ENCODE measurements at places on chromosomes 6 and 20.

DNA sequence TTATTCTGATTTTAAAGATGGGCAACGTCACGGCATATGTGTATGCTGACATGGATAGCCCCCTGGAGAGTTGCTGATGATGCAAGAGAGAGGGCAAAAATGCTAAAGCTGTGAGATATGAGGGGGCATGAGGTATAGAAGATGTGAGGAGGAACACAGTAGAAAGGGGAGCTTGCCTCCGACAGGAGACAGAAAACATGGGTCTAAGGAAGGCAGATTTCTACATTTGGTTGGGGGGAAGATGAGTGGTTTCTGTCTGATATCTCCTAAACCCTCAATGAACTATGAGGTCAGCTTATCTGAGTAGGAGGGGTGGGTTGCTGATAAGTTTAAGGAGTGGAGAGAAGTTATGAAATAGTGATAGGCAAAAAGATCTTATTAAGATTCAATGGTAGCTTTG is 6.0 kb downstream of the RNF24 start:
- no peak for DNase-seq

DNA sequence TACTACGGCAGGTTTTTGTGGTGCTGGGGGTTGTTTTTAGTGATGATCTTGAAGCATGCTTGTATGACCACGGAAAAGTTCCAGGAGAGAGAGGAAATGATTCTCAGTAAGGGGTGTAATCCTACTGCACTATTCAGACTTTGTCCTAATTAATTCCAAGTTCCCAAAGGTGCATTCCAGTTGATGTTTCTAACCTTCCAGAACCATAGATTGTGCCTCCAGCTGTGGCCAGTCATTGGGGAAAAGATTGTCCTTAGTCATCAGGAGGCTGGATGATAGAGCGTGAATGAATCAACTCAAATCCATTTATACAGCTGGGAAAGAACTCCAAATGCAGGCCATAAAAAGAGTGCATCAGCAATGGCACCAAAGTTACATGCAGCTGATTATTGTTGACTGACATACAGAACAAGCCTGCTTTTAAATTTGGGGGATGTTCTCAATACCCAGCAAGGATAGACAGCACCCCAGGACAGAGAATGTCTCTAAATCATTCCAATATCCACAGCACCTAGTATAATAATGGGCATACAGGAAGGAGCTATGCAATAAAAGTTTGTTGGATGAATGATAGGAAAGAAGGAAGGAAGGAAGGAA is 27.8 kb upstream of the PKHD1 start:
- DNase-seq = no peak

GRCh38 chr20:33840160-33840559 is 29.0 kb downstream of the CHMP4B start:
- DNase-seq = no peak

DNA sequence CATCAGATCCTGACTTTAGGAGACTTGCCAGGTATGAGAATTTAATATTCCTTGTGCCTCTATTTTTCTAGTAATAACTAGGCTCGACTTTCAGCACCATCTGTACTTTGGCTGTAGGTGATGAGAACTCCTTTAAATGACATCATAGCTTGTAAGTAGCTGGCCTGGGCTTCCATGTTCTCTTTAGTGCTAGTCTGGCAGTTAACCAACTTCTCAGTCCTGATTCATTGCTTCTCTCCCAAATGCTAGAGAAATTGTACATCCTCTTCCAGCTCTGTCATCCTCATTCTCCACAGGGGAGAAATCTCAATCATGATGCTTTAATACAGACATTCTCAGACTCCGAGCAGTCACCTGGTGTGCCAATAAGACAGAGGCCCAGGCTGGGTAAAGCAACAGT is 143.5 kb upstream of the MOCS1 start:
- no peak for DNase-seq

- no peak for DNase-seq
These were observed 317.6 kb downstream of the PRKN start for GRCh38 chr6:162409741-162410691.

DNA sequence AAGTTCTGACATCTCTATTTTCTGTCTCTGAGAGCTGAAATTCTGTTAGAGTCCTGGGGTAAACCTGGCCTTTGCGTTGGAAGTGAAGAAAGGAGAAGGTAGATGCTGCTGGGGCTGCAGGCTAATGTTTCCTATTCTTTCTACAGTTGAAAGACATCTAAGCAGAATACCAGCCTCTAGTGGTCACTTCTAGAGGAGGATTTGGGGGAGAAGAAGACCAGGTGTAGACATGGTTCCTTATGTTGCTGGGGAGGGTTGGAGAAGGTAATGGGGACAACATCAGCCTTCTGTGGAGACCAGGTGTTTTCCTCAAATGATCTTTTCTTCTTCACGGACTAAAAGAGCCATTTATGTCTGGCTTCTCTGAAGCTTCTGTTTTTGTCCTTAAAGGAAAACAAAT is 62.6 kb downstream of the BTBD3 start:
- DNase-seq = no peak

- DNase-seq = no peak
These were observed 68.5 kb upstream of the FOXO3 start for GRCh38 chr6:108492131-108492766.

DNA sequence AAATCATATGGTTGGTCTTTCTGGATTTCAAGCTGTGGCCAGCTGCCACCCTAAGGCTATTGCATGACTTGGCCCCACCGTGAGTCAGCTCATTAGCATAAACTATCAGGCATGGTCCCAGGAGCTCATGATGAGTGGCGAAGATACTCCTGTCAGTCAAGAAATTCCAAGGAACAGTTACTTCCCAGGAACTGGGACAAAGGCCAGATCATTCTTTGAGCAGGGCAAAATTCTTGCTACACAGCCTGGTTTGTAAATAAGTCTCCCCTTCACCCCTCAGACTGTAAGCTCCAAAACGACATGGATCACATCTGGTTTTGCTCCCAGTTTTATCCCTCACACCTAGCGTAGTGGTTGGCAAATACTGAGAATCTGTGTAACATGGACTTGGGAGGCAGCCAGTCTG is 33.0 kb upstream of the KIAA1586 start:
- DNase-seq = no peak

- no peak for DNase-seq
These were observed 62.4 kb upstream of the MRPS10 start for GRCh38 chr6:42279966-42280629.

GRCh38 chr6:49618257-49618656 is 18.4 kb downstream of the RHAG start:
- DNase-seq = no peak

DNA sequence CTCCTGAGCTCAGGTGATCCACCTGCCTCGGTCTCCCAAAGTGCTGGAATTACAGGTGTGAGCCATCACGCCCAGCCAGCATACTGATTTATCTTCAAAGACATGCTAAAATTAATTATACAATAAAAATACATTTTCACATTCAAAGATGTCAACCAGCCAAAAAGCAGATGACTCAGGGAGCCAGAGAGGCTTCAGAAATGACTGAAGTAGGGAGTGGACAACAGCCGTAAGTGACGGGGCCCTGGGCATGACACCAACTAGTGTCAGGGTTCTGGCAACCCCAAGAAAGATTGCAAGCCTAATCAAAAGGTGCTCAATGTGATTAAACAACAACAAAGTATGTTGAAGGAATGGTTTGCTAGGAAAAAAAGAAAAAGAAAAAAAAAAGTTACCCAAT is 28.4 kb downstream of the GPLD1 start:
- DNase-seq = no peak

DNA sequence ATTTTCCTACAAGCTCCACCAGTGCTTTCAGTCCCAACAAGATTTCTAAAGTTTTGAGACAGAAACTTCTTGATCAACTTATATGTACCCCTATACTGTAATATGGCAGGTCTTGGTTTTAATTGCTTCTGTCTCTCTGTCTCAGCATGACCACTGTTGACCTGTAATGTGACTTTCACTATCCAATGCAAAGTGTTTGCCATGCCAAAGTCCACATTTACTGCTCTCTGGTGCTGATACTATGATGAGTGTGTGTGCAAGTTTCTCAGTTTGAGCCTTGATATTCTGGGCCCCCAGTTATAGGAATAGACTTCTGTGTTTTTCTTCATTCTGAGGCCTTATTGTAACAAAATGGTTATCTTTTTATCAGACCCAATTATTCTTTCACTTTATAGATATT is 45.8 kb downstream of the OR2J2 start:
- no peak for DNase-seq

DNA sequence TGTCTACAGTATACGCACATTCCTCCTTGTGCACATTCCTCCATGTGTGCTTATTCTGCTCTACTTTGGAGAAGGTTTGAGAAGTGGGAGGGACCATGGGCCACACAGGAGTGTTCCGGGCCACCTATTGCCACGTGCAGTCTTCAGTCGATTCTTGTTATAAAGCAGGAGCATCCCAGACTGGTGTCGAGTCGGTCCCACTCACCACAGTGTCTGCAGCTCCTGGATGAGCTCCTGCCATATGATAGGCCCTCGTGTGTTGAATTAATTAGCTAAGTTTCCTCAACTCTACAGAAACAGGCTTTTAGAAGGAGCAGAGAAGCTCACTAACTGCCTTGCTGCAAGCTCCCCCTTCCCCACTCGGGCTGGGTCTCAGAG is 22.6 kb downstream of the ENTPD6 start:
- no peak for DNase-seq
